Naive thymus-derived CD8-positive, alpha-beta T cell (primary cell): ENCODE measurements at places on chromosomes 3 and 15.

DNA sequence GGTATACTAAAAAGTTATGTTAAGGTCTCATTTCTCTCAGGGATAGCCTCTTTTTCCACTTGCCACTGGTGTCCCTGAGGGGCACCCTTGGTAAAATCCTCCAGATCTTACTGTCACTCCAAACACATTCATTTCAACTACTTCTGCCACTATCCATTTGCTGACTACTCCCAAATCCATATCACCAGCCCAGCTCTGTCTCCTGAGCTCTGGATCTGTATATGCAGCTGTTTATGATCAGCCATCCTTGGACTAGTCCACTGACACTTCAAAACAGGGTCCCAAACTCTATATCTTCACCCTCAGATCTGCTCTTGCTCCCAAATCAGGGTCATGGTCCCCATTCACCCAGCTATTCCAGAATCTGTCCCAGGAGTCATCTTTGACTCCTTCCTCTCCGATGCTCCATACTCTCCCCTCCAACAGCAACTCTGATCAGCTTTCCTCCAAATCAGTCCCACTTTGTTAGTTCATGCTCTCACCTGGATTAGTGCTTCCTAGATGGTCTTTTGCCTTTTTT, 9.9 kb downstream of the NCEH1 start:
- DNase-seq = no peak

GRCh38 chr3:115695090-115695489, 71.8 kb downstream of the GAP43 start:
- DNase-seq = no peak

DNA sequence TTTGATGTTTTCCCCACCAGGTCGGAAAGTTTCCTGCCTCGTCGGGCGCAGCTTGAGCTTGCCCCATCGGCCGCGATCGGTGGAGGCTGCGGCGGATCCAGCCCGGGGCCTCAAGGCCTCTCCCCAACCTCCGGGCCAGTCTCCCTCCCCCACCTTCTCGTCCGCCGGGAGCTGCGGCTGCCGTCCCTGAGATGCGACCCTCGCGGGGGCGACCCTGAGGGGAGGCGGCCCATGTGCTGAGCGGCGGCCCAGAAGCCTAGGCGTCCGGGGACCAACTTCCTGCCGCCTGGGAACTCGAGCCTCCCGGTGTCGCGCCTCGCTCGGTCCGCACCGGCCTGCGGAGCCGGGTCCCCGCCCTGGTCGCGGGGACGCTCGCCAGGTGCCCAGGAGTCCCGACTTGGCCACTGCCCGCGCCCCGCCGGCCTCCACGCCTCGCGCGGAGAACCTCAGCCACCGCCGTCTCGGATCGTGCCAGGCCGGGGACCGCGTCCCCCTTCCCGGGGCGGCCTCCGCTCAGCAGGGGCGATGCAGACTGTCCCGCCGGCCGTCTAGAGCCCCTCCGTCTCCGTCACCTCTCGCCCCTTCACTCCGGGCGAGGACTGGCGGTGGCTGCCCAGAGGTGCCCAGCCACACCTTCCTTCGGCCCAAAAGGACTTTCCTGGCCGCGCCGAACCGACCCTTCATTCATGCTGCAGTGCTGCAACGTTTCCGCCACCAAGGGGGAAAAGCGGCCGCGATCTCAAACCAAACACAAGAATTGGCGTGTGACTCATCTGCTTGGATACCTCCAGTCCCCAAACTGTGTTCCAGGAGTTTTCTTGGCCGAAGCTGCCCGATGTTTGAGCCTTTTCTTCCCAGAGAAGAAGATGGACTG, 656 bp downstream of the SLMAP start:
- peak; percentile 29 for DNase-seq

DNA sequence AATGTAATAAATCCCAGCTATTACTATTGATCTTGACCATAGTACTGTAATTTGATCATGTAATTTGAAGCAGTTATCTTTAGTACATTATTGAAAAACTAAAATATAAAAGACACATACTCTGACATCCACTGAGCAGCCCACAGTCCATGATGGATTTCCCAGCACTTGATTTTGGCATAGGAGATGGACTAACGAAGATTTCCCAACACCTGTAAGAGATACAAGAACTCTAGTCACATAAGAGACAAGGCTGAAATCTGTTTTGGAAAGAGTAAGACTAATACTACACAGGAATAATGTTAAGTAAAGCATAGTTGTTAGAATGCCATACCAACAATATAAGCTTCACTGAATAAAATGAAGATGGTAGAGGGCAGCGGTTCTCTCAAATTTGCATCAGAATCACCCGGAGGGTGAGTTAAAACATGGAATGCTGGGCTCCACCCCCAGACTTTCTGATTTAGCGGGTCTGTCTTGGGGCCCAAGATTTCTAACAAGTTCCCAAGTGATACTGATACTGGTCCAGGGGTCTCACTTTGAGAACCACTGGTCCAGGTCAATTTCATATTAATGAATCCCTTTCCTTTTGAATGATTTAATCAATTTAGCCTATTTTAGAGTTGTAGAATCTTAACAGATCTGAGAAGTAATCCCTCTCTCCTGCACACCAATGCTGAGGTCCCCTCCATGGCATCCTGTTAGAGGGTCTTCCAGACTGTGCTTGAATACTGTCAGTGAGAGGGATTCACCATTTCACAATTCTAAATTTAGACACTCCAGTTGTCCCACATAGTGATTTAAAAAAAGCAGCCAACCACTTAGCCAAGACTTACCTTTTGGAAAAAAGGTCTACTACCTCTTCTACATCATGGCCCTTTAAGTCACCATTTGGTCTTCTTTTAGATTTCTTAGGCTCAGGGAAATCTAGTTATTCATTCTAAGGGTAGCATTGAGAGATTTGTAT, 11.5 kb downstream of the RABL3 start:
- no peak for DNase-seq

- no peak for DNase-seq
Observed at GRCh38 chr3:104885214-104885814, 481.4 kb upstream of the ALCAM start.

DNA sequence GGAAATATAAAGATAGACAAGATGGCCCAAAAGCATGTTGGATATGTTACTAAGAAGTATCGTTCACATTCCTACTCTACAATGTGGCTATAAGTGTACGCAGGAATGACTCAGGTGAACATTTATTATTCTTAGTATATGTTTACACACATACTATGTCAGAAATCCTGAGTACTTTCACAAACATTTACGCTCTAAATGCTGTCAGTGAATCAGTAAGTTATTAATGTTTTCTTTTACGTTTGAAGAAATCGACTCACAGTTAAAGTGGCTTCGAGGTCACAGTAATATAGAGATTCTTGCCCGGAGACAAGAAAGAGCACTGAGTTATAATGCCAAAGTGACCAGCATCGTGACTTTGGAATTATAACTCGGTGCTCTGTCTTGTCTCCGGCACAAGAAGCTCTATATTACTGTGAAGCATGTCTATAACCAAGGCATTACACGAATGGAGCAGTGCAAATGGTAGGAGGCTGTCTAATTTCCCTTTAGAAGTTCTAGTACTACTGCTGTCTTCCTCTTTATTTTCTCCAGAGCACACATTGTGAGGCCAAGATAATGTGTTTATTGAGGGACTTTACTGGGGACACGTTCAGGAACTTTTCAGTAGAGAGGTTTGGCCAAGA, 61.8 kb upstream of the P3H2 start:
- DNase-seq = no peak

DNA sequence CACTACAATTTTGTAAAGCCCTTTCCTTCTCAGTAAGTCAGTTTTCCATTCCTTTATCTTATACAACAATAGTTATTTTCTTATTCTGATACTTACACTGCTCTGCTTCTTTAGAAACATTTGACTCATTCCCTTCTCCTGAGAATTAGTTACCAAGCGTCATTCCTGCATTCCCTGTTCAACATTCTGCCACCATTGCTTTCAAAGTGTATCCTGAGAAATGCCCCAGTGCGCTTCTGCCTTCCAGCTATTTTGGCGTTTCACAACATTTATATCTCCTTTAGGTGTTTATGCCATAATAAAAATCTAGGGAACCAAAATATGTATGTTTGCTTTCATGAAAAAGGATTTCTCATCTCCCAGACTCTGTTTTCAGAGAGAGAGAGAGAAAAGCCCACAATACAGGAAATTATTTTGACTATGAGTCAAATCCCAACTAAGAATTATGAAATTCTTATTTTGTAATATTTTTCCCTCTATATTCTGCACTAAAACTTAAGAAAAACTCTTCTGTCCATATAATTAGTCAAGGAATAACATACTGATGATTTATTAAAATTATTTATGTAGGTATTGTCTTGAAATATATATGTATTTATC, 118.2 kb upstream of the RAP2B start:
- DNase-seq = no peak

DNA sequence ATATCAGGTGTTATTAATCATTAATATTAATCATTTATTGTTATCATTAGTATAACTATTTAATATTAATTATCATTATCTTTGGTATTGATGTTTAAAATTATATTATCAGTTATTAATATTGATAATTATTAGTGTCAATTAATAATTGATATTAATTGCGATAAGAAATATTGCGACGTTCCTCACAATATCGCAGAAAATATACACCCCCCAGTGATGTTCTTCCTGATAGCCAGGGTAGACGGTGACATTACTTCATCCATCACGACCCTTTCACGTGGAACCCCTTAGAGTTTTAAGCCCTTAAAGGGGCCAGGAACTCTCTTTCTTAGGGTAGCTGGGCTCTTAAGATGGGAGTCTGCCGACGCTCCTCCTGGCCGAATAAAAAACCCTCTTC, 98.6 kb upstream of the OSBPL11 start:
- DNase-seq = no peak

- DNase-seq = no peak
Observed at GRCh38 chr3:4688411-4688810, 195.3 kb downstream of the ITPR1 start.

DNA sequence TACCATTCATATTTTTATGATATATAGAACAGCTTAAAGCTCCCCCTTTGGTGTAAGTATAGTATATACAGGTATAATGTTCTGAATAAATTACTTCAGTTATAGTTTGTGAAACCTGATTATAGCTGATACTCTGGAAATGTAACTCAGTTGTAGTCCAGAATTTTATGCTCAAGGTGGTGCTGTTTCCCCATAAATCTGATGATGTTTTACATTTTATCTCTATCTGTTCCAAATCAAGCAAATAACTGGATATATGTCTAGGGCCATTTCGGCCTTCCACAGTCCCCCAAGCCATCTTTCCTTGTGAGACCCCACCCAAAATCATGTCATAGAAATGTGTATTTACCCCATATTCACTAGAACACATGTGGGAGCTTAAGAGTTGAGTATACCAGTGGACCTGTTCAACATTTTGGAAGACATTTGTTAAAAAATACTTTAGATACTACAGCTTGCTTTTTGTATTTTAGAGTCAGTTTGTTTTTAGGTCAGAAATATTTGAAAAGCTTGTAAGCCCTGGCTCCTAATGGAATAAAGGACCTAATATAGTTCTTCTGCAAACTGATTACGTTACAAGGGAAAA, 107.1 kb downstream of the ATG7 start:
- no peak for DNase-seq

DNA sequence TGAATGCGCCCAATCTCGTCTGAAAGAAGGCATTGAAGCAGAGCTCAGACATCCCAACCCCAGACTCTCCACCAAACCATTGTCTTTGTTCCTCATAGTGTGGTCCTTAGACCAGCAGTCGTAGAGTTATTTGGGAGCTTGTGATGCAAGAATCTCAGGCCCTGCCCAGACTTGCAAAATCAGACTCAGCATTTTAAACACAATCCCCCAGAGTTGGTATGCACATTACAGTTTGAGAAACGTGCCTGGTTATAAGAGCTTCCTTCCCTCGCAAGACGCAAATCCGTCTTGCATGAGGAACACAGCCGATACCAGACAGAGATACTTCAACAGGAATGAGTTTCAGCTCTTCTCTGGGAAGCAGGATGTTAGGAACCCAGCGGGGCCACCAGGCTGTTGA, 38.9 kb upstream of the IREB2 start:
- DNase-seq = no peak

DNA sequence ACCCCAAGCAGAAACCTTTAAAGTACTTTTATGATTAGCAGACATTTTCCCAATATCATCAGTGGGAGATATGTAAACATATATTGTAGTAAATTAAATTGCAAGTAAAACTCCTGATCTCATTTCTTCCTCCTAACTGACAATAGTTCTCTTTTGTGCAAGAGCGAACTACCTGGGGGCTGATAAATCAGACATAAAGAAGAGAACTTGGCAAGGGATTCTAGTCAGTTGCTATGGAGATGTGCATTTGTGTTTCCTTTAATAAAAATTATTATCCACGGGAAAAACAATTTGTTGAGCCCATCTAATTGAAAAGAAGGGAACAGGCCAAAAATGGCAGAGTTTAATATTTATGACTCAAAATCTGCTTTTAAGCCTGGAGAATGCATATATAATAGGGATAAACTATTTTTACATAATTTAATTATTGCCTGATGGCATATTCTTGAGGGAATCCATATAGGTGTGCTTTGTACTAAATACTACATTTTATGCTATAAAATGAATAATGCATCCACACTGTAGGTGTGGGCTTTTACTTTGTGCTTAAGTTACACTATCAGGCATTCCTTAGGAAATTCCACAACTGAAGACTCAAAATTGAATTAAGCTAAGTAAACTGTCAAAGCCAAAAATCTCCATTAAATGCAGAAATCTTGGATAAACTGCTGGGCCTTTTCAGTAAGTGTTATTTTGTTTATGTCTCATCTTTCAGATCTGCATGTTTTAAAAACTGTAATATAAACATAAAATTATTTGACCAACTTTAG, 258.1 kb downstream of the ERC2 start:
- DNase-seq = no peak

DNA sequence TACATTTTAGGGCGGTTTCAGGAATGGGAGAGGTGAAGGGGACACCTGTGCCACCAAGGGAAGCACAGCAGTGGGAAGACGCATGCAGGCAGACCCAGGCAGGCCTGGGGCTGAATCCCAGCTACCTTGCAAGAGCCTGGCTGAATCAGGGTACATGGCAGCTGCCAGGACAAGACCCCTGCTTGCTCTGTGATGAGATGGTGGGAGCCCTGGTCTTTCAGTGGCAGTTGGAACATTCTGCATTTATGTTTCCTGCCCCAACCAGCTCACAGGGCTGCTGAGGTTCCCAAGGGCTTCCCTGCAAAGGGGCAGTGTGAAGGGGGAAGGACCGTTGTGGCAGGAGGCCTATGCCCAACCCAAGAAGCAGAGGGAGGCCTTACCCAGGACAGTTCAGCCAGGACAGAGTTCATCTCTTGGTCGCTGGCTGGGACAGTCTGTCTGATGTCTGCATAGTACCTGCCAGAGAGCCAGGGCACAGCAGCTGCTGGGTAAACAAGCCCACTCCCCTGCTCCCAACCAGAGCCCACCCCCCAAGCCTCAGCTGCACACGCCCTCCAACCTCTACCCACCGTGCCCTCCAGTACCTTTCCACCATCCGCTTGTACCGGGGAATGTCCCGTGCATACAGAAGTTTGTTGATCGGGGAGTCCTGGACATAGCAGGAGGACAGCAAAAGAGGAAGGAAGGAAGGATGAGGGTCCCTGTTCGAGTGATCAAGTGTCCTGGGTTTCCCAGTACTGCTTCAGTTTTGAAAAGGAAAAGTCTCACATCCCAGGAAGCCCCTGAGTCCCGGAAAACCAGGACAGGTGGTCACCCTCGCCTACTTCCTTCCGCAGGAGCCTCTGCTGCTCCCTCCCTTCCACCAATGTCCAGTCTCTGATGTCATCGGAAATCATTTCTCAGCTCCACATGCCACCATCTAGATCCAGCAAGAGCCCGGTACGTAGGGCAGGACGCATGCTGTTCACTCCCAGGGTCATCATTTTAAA, 23.1 kb downstream of the PLXNB1 start:
- no peak for DNase-seq
